ENCODE measurements at places on chromosomes 6 and 20.

GRCh38 chr6:148325316-148326068 is 17.1 kb upstream of the SASH1 start:
- DNase-seq, result no peak

DNA sequence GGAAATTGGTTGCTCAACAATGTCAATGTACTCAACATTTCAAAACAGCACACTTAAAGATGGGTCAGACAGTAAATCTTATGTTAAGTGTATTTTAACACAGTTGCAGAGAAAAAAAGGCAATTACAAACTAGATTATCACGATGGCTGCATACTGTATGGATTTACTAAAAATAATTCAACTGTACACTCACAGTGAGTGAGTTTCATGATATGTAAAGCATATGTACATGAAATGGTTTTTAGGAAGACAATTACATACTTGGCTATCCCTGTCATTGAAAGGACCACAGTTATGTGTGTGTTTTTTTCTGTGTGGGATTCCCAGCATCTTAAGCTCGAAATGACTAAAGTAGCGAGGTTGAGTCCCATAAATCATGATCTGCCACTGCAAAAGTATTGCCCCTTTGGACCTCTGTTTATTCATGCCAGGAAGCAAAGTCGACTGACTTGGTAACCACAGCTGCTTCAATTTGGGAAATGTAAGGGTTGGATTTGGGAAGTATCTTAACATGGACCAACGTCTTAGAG is 5.5 kb upstream of the SALL4 start:
- DNase-seq, result no peak

DNA sequence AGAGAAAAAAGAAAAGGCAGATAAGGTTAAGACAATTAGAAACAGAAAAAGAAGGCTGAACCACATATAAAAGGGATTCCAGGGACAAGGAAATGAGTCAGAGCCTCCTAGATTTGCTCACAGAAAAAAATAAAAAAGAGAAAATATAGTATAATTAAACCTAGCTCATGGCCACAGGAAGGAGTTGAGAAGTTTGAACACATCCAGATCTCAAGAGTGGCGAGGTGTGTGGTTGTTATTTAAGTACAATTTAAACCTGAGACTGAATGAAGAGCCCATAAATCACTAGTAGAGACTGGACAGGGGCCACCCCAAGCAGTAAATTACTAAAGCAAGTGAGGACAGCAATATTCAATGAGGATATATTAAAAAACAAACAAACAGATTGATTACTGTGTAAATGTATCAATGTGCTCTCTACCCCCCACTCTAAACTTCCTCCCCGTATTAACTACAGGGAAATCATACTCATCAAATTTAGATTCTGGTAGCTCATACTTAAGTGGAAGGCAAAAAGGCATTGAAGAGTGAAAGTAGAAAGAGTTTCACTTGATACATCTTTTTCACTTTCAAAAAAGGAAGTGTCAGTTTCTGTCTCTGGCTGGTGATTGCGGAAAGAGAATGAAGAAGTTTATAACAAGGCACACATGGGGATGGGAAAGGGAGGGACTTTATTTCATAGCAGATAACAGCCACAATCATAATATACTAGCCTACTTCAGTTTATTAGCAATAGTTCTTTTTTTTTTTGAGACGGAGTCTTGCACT is 49.3 kb upstream of the SCAF8 start:
- DNase-seq, result no peak

- no peak for DNase-seq
Measured at GRCh38 chr6:22807261-22807660, 237.9 kb downstream of the HDGFL1 start.

DNA sequence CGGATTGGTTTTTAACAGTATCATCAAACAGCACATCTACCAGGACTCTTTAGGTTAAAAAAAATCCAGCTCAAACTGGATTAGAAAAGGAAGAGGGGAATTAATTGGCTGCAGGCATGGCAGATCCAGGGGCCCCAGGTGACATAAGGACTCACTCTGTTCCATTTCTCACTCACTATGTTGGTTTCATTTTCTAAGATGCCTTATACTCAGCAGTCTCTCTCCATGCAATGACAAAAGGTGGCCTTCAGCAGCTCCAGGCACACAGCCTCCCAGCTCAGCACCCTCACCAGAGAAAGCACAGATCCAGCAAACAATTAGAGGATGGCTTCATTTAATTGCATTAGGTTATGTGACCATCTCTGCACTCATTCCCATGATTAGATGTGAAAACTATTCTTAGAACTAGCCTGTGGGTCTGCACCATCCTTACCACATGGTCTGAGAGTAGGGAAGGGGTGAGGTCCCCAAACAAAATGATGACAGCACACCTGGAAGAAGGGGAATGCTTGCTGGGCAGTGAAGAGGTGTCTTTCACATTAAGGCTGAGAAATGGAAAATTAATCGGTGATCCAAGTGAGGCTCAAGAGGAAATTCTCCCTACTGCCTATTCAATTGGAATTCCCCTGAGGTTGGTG is 243.1 kb downstream of the CDH26 start:
- no peak for DNase-seq

- no peak for DNase-seq
Measured at GRCh38 chr20:59792300-59792699, 141.1 kb downstream of the SYCP2 start.

DNA sequence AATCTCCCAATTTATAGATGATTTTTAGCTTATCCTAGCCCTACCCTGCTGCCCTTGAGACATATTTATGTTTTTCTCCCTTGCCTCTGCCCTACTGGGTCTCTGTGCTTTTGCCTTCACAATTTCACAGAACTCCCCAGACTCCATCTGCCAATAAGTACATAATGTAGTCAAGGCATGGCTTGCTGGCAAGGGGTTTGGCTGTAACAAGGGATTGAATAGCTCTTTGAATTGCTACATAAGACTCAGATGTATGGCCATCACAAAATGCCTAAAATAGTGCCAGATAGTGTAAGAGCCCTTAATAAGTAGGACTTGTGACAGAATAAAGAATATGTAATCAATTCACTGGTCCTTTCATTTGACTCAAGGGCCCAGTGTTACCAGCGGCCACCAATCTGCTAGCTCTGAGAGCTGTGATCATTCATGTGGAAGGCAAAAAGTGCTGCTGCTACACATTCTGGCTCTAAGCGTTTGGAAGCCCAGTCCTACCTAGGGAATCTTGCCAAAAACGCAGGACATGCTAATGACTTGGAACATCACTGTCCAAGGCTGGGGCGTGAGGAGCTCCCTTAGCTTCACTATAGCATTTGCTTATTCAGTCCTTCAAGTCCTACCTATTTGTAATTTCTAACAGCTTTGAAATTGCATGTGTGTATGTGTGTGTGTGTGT is 20.5 kb downstream of the CLVS2 start:
- DNase-seq, result no peak

DNA sequence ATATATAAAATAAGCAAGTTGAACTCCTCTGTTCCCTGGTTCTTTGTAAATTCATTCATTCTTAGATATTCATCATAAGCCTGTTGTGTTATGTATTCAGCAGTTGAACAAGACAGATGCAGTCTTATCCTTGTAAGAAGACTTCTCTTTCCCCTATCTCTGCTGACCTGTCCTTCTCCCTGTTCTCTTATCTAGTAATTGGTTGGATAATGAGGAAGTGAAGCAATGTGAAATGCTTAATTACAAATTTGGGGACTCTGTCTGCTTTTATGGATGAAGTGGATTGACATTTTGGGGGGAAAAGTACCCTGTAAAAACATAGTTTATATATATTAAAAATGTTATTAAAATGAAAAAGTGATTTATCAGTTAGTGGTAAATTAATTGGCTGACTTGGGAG is 37.0 kb downstream of the CDKAL1 start:
- DNase-seq, result no peak

GRCh38 chr6:154169193-154169847 is 130.3 kb downstream of the OPRM1 start:
- DNase-seq, result no peak

DNA sequence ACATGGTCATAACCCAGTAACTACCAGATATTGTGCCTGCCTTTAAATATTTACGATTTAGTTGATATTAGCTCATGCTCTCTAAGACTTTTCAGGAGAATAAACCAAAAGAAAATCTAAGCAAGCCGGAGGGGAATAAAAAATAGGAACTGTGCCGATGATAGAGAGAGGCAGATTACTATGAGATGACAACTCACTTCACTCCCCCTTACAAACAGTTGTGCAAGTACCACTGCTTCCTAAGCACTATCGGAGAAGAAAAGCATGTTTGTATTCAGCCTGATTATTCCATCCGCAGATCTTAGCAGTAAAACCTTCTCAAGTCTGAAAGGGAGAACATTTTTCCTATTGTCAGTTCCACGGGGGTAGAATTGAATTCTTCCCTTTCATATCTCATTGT is 294.4 kb downstream of the KCNQ5 start:
- no peak for DNase-seq

DNA sequence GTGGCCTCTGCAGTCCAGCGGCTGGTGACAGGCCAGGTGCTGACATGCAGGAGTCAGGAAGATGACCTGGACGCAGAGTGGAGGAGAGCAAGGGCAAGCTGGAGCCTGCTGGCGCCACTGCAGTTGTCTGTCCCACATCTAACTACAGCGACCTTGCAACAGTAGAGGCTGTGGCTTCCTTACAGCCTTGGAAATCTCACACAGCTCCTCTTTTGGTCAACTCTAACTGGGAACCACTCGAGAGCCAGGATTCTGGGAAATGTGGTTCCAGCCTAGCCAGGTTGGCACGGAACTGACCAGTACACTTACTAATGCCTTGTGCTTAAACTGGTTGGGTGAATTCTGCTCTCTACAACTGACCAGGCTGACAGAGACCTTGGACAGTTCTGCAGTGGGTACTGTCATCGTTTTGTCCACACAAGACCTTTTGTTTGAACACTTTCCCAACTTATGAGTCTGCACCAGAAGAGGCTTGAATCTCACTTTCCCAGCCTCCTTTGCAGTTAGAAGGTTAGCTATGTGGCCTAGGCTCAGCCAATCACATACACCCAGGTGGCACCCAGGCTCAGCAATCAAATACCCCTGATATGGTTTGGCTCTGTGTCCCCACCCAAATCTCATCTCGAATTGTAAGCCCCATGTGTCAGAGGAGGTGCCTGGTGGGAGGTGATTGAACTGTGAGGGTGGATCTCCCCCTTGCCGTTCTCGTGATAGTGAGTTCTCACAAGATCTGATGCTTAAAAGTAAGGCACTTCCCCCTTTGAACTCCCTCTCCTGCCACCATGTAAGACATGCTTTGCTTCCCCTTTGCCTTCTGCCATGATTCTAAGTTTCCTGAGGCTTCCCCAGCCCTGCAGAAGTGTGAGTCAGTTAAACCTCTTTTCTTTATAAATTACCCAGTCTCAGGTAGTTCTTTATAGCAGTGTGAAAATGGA is 153.5 kb downstream of the ZMYND8 start:
- DNase-seq, result no peak

Data from H7 (cell line).